ENCODE measurements at places on chromosomes 2 and 18. TPM values are rescaled to one million over a fixed set of nuclear protein-coding genes. Genes with fewer than 3 reads are reported as not detected.

Gene TMEM37
- total RNA-seq, result 7.1 TPM

Gene BMP10
- not detected for total RNA-seq

Gene C1QL2
- total RNA-seq, result not detected

Gene VAMP5
- 71.2 TPM for total RNA-seq

GRCh38 chr2:44244135-44244871, 31.0 kb upstream of the SLC3A1 start:
- peak; percentile 61 for DNase-seq

DNA sequence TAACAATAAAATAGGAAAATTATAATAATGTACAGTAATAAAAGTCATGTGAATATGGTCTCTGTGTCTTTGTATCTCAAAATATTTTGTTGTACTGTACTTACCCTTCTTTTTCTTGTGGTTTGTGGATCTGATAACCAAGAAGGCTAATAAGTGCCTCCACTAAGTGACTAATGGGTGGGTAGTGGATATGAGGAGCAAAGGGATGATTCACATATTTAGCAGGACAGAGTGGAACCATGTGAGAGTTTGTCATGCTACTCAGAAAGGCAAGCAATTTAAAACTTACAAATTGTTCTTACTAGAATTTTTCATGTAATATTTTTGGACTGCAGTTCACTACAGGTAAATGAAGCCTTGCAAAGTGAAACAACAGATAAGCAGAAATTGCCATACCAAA, 1241.2 kb upstream of the CDH2 start:
- DNase-seq, result no peak

DNA sequence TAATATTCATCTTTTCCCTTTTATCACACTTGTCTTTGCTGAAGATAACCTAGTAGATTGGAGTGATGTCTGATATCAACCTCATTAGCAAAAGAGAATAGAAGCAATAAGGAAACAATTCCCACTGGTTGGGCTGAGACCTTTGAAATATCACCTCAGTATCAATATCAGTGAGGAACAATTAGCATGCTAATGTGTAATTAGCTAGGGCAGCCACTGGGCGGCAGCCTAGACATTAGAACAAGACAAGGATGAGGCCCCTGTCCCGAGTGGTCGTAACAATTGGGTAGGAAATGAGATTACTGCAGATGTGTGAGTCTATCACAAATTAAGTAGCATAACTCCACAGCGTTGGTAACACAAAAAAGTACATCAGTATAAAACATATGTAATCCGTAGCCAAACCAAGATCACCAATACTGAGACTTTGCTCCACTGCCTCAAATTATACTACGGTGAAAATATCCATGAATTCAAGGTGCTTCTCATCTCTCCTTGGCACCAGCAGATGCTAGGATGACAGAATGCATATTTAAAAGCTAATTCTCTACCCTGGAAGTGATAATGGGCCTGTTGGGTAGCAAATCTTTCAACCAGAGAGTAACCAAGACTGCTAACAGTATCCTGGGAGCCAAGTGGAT, 99.1 kb downstream of the ALPK2 start:
- DNase-seq, result no peak

GRCh38 chr18:63818212-63818611, 43.0 kb downstream of the SERPINB7 start:
- DNase-seq, result no peak

DNA sequence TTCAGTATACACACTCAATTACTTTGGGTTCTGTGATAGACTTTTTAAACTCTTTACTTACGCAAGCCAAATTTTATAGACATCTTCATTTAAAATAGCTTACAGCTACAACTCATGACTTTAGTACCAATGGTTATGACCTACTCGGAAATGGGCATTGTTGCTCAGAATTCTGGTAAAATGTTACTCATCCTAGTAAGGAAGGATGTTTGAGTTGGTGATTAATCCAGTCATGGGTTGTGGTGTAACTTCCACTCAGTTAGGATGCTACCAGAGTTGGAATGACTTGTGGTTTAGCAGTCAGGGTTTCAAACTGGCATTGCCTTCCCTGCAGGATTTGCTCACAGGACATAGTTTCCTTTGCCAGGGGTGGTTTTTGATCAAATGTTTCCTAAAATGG, 7.4 kb upstream of the NPC1 start:
- DNase-seq, result no peak

GRCh38 chr2:42274863-42275262, 86.2 kb downstream of the COX7A2L start:
- no peak for DNase-seq

DNA sequence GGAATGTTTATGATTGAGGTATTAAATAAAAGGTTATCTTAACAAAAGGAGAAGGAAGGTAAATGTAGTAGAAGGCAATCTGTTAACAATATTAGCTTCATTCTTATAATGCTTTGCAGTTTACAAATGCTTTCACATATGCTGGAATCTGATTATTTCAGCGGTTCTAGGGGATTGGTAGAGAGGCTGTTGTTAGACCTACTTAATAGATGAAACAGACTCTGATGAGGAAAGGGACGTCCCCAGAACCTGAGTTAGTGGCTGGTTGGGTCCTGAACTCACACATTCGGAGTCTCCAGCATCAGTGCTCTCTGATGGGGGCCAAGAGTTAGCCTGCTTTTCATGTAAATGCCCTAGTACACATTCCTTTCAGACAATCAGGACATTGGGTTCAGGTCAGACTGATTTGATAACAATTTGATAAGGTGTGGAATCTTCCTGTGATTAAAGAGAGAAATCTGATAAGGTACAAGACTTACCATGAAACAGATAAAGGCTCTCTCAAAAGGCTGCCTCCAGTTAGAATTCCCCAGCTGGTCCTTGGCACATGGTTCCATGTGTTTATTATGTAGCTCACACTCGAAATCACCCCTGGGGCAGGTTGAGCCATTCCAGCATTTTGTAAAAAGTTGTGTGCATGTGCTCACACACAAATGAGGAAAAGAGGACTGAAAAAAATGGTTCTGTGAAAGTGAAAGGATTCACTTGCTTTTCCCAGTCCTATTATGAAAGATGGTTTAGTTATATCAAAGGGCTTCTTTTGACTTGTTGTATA, 103.1 kb downstream of the GPD2 start:
- DNase-seq, result no peak

- DNase-seq, result no peak
Measured at GRCh38 chr2:210323003-210323402, 8.0 kb upstream of the MYL1 start.

DNA sequence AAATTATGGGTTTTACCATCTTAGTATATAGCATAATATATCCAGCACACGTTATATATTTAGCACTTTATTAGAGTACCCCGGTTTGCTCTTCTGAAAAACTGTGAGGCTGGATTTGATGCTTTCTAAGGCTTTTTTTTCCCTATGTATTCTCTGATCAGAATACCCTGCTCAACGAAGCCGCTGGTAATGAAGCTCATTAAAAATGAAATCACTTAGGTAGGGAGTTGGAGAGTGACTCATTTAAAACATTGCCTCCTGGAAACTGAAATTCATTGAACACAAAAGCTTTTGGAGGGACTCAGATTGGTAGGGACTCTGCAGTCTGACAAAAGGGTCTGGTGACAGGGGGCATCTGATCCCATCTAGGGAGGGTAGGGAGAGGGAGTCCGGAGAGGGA, 365.4 kb upstream of the MEX3C start:
- DNase-seq, result no peak

DNA sequence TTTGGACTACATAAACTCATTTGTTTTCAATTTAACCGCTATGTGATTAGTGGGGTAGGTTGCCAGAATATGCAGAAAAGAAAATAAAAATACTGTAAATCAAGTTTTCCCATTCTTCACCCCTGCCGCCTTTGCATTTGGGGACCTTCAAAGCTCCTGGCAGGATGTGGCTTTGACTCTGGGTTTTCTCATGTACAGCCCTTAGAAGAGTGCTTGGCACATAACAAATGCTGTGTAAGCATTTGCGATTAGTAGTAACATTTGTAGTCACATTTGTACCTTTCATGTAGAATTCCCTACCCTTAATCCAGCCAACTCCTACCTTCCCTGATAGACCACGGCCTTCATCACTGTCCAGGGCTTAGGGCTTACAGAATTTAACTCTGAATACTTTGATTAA, 262.6 kb downstream of the MREG start:
- DNase-seq, result no peak

DNA sequence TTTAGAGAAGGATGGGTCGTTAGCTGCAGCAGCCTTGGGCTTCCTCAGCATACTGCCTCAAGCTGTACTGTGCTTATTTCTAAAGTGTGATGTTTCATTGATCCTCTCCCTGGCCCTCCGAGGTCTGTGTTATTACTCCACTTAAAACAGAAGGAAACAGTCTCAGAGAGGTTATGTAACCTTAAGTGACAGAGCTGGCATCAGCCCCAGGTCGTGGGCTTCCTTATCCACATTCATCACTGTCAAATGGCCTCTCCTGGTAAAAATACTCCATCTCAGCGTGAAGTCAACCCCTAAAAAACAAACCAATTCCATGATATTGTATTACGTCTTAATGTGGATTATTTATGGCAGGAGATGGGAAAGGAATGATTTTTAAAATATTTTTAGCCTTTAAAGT, 153.3 kb upstream of the NOSTRIN start:
- DNase-seq, result no peak

- no peak for DNase-seq
Measured at GRCh38 chr2:27070653-27071276, 689 bp downstream of the OST4 start.

DNA sequence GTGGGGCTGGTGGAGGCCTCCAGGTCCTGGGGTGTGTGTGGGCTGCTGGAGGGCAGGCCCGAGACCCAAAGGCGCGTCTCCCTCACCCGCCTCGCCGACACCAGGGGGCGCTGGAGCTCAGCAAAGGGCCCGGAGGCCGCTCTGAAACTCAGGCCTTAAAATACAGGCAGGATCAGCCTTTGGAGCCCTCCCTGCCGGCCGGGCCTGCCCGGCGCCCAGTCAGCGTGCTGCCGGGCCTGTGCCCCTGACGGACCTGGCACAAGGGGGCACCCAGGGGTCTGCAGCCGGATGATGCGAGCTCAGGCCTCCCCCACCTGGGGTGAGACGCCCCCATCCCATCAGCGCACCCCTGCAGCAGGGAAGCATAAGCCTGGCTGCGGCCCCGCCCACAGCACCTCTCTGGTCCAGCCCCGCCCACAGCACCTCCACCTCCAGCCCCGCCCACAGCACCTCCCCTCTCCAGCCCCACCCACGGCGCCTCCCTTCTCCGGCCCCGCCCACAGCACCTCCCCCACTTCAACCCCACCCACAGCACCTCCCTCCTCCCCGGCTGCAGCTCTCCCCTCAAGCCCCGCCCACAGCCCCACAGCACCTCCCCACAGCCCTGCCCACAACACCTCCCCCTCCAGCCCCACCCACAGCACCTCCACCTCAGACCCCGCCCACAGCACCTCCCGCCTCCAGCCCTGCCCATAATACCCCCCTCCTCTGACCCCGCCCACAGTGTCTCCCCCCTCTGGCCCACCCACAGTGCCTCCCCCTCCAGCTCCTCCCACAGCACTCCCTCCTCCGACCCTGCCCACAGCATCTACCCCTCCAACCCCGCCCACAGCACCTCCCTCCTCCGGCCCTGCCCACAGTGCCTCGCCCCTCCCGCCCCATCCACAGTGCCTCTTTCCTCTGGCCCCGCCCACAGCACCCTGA, 92.8 kb upstream of the OTOS start:
- peak; percentile 93 for DNase-seq

GRCh38 chr2:223647258-223647952, 45.2 kb upstream of the SCG2 start:
- DNase-seq, result no peak

DNA sequence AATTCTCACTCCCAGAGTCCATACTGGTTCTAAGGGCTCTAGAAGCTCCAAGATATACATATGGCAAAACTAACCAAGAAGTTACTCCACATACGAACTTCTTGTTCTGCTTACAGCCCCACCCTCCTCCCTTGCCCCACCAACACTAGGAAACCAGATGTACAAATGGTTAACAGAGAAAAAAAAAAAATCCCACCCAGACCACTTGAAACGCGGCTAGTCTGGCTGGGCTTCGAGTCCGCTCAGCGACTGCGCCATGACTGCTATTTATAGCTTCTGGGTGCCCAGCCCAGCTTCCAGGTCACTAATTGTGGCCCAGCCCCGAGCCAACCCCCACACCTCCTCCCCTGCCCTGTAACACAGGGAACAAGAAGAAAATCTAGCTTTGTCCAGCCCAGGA, 47.0 kb upstream of the IHH start:
- no peak for DNase-seq

DNA sequence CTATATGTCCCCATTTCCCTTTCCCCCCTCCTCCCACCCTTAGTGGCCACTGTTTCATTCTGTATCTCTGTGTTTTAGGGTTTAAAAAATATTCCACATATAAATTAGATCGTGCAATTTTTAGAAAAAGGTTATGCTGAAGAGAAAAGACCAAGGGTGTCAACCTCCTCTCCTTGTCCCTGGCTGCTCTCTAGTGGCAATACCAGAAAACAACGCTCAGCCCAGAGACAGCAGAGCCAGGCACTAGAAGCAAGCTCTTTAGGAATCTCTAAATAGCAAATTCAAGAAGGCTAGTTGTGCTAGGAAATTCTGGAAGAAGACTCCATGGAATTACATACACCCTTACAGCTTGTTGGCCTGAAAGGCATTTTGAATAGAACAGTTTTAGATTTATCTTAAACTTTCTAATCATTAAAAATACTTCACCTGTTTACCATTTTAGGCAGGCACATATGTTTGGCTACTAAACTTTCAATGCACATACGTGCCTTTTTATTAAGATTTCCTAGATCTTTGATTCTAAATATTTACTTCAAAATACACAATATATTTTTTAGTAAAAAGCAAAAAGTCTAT, 35.1 kb upstream of the RASGRP3 start:
- DNase-seq, result peak; percentile 73

GRCh38 chr18:2485983-2486382, 85.3 kb downstream of the METTL4 start:
- no peak for DNase-seq

GRCh38 chr2:195818106-195818505, 161.1 kb downstream of the SLC39A10 start:
- no peak for DNase-seq

DNA sequence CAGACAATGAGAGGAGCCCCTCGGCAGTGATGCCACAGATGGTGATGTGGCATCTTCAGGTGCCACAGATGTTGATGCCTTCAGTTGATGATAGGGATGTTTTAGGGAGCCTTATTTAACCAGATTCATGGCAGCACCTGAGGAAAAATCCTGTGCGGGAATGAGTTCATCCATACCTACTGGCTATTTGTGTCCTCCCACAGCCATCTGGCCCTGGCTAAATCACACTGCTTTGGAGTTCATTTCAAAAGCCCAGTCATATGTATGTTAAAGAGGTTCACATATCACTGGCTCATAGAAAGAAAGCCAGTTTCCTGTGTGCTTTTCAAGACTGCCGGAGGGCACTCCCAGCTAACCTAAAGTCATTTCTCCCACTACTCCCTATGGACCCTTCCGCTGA, 131.3 kb downstream of the MCFD2 start:
- DNase-seq, result no peak

Measured in sciatic nerve (tissue), 2 donors.